ENCODE measurements at places on chromosomes 1 and 21.

GRCh38 chr1:153533689-153534201, 2.0 kb downstream of the S100A6 start:
- peak; percentile 83 for DNase-seq

DNA sequence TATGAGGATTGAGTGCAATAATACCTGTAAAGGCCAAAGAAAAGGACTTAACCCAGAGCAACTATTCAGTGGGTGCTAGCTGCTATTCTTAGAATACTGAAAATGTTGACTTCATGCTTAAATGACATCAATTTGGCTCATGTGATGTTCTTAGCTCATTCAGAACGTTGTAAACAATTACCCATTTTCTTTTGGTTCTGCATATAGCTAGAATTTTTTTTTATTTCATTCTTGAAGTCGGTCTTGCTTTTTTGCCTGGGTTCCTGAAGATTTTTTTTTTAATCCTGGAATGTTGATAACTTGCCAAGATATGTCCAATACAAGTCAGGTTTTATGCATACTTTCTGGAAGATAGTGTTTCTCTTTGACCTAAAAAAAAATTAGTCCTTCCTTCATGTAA, 772.0 kb downstream of the LTN1 start:
- no peak for DNase-seq

DNA sequence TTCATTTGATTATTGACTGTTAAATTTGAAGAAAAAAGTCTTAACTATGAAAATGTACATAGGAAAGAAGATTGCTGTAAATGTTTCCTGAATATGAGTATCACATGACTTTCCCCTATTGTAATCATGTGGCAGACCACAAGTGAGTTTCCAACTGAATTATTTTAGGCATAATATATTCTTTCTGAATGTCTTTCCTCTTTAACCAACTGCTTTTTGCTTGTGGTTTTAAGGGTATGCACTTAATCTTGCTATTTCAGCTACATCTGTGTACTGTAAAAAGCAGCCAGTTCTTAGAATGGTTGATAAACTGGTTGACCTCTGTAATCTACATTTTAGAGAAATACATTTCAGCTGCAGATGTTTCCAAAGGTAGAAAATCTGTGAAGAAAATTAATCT, 400.7 kb downstream of the NEGR1 start:
- DNase-seq, result no peak

DNA sequence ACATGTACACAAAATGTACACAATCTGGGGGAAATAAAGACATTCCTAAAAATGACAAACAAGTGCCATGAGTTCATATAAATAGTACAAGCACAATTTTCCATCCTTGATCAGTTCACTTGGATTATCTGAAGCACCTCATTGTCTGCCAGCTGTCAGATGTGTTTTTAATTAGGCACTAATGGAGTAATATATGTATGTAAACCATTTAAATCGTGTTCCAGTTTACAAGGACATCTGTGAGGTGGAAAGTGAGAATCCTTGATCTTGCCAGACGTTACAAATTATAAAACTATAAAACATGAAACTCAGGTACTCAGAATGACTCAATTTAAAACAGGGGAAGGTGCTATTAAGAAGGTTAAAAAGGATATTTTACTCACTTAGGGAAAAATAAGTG, 1312.2 kb downstream of the PLA2G4A start:
- no peak for DNase-seq

DNA sequence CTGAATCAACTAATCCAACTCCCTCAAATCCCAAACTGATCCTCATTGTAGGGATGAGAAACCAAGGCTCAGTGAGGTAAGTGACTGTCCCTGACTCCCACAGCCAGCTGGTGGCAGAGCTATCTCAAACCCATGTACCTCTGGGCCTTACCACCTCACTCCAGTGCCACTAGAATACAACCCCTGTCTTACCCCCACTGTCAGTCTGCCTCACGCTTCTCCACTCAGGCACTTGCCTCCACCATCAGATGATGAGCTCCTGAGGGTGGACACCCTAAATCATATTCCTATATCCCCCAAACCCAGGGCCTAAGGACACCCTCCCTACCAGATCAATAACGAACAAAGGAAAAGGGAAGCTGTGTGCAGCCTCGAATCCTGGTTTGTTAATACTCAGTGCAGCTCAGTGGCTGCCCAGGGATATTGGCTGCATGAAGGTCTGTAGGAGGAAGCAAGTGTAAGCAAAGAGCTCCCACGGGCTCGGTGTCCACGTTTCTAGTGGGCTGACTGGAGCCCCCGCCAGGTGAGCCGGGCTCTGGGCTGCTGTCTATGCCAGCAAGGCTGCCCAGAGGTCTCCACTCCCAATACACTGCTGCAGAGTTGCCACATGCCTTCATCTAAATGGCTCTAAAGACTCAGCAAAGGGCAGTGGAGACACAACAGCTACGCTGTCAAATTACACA, 533.4 kb downstream of the MATN1 start:
- DNase-seq, result no peak

- DNase-seq, result peak; percentile 87
Measured at GRCh38 chr1:153617663-153618062, 1.5 kb upstream of the S100A14 start.

- no peak for DNase-seq
Measured at GRCh38 chr1:76759171-76759860, 108.0 kb upstream of the ST6GALNAC5 start.

GRCh38 chr1:224198572-224198971, 15.5 kb downstream of the DEGS1 start:
- DNase-seq, result no peak

- peak; percentile 95 for DNase-seq
Measured at GRCh38 chr1:182143154-182143657, 81.7 kb upstream of the ZNF648 start.

- DNase-seq, result peak; percentile 10
Measured at GRCh38 chr1:145690587-145691558, 16.3 kb downstream of the PDZK1 start.

DNA sequence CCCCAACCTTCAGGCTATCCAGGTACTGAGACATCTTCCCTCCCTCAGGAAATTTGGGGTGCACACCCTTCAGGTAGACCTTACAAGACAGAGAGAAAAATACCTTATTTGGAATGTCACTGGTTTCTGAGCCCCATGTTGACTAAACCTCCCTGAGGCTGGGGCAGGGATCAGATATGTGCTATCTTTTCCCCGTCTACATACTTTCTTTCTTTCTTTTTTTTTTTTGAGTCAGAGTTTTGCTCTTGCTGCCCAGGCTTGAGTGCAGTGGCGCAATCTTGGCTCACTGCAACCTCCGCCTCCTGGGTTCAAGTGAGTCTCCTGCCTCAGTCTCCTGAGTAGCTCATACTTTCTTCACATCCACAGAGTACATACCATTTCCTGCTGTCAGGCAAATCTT, 1.6 kb downstream of the CYB5R1 start:
- no peak for DNase-seq

GRCh38 chr21:45031571-45032191, 42.7 kb upstream of the ADARB1 start:
- DNase-seq, result no peak

GRCh38 chr1:45014321-45015028, 2.4 kb downstream of the UROD start:
- peak; percentile 85 for DNase-seq

DNA sequence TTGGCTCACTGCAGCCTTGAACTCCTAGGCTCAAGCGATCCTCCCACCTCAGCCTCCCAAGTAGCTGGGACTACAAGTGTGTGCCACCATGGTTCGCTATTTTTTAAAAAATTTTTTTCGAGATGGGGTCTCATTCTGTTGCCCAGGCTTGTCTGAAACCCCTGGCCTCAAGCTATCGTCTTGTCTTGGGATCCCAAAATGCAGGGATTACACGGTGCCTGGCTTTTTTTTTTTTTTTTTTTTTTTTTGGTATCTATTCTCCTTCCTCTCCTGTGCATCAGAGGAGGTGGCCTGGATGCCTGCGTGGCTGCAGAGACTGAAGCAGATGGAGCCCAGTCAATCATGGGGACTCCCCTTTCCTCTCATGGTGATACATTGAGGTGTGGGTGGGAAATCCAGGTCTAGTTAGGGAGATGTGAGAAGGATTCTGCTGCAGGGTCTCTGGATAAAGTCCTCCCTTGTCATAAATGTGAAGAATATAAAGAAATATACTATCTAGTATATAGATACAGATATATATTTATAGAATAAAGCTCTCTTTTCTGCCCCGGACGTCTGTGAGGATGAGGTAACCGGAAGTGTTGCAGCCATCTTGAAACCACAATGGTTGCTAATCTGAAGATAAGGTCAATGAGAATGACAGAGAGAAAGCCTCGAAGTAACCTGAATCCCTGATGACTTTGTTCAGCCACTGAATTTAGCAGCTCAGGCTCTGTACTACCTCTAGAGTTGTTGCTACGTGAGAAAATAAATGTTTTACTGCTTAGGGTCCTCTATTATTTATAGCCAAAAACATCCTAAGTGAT, 19.5 kb upstream of the RGSL1 start:
- DNase-seq, result peak; percentile 47

DNA sequence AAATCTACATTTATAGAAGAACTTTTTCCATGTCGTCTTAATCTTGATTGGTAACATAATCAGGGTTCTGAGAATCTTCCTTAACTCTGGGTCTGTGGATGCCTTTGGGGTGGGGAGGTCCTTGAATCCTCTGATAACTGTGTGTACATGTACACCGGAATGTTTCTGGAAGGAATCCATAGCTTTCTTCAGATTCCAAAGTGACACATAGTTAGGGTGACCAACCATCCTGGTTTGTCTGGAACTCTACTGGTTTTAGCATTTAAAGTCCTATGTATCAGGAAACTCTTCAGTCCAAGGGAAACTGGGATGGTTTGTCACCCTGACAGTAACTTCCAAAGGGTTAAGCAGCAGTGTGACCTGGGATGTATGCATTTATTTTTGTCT, 16.8 kb downstream of the STRIP1 start:
- DNase-seq, result no peak

DNA sequence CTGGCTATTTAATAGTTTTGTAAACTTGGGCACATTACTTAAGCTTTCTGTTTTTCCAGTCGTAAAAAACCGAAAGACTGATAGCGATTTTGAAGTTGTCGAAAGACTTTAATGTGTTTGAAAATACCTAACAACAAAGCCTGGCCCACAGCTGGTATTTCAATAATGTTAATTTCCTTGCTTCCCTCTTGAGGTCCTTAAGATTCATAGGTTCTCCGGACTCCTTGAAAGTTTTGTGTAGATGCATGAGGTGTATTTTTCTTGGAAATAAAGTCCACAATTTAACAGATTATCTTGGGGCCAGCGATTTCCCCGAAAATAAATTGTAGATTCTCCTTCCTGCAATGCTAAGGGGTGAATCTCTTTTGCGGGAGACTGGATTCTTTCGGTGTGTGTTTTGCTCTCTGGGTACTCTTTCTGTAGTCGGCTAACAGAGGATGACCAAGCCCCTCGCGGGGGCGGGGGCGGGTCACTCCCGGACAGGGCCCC, 735 bp upstream of the YTHDF2 start:
- no peak for DNase-seq
